ENCODE measurements at places on chromosomes 11 and 22. TPM values are rescaled to one million over a fixed set of nuclear protein-coding genes. Genes with fewer than 3 reads are reported as not detected.
A peak's percentile ranks its signal among the peaks of the same experiment; 100 is the strongest.

The GLB1L3 gene
- total RNA-seq: not detected

The PKDREJ gene
- 0.13 TPM for total RNA-seq

The GVQW3 gene
- 2.4 TPM for total RNA-seq

- DNase-seq: no peak
Observed at GRCh38 chr11:65987336-65987735, 14.6 kb downstream of the EIF1AD start.

DNA sequence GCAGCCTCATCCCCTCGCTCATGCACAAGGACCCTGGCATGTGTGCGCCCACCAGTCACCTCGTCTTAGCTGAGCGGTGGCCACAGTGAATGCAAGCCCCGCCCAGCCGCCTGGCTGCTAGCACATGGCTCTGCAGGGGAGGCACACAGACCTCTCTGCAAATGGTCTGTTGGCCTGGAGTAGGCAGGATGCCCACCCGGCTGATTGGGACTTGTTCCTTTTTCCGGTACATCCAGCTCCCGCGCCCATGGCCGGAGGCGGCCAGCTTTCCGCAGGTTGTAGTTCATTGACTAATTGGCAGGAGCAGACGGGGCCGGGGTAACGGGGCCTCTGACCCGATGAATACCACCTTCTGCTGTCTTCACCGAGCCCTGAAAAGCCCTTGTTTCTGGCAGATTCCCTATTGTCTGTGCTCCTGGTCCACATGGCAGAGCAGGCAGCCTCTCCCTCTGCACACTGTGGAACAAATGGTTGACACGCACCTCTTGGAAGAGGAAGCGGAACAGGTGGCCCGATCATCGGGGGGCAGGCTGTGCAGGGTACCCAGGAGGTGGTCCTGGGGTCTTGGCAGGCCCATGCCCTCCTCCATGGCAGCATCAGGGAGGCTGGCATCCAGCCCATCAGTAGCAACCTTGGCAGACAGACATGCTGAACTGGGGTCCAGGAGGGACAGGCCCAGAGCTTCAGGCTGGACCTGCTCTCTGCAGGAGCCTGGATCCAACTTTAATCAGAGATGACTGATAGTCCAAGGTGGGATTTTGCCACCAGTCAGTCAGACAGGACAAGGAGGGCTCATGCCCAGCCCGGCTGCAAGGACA lies 1512.0 kb downstream of the BRD1 start:
- no peak for DNase-seq

DNA sequence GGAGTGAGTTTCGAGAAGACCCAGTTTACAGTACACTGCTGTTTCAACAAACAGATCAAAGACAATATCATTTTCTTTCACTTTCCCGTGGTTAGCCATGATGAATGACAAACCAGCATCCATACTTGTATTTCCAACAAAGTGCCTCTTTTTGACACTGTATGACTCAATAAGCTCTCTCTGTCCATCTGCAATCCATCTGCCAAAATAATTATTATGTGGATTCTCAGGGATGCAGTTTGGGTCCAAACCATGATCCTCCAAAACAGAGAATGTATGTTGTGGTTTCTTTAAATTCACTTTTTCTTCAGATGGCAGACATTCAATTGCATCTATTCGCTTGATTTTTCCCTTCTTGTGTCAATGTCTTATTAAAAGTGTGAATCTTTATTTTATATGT lies 37.8 kb upstream of the RASD2 start:
- no peak for DNase-seq

GRCh38 chr11:132006884-132007580 lies 636.6 kb downstream of the NTM start:
- DNase-seq: no peak

GRCh38 chr11:1531449-1532013 lies 40.5 kb downstream of the DUSP8 start:
- DNase-seq: no peak

DNA sequence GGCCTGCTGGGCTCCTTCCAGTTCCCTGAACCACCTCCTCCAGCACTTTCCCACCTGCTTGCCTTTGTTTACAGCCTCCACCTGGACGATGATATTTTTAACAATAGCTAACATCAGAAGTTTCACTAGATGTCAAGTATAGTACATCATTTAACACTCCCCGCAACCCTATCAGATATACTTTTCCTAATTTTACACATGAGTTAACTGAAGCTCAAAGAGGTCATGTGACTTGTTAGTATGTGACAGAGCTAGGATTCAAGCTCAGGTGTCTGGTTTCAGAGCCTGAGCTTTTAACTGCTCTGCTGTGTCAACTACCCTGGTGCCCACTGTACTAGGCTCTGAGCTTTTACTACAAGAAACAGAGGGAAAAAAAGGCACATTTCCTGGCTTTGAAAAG lies 14.3 kb upstream of the HPX start:
- no peak for DNase-seq

GRCh38 chr11:86128914-86129313 lies 60.0 kb upstream of the PICALM start:
- no peak for DNase-seq

- no peak for DNase-seq
Observed at GRCh38 chr22:47116426-47117341, 354.2 kb downstream of the TBC1D22A start.

DNA sequence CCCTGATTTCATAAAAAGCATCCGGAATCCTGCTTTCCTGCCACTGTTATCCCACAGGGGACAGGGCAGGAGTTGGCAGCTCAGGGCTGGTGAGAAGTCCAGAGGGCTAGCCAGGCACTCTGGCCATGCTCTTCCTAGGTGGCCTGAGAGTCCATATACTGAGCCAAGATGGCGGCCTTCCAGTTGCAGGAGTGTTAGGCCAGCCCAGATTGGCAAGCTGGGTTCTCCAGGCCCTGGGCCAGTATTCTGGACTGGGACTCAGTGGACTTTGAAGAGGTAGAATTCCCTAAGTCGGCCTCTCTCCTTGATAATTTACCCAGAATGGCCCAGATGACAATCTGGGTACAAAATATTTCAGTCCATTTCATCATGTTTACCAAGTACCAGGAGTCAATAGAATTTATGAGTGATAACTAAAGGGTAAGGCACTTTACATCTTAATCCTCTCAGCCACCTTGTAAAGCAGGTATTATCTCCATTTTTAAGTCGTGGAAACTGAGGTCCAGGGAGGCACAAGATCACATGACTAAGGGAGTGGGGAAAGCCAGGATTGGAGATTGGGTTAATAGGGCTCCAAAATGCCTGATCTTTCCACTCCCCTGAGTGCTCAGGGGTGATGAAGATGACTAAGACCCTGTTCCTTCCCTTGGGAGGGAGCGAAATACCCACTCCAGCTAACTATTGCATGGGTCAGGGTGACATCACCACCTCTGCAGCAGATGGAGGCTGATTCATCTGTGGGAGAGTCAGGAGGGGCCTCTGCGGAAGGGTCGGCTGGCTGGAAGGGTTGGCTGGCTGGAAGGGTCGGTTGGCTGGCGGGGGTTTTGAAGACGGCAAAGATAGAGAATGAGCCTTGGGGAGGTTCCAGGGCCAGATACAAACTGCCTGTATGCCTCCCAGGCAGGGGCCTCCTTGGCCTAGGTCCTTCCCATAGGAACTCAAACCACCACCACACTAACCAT lies 1.2 kb upstream of the MICALL1 start:
- peak; percentile 69 for DNase-seq

DNA sequence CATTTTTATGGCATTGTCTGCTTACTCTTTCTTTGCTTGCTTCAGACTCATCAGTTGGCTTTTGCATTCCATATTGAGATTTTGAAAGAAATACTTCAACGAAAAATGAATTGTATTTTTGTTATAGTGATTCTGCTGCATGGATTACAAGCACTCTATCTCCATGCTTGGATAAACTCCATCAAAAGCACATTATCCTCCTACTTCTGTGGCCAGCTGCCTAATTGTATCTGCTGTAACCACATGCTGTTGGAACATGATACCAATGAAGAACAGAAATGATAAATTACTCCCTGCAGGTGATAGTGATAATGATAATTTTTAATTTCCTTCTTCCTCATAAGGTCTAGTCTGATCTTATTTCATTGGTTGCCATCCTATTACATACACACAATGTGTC lies 100.8 kb downstream of the PRMT3 start:
- no peak for DNase-seq

Measured in ureter (tissue), 1 donor.